ENCODE measurements at places on chromosomes 4 and X.

- no peak for DNase-seq
- H3K27ac ChIP-seq: no peak overlapping the region
- no peaks in the 10 kb centered on the region for H3K36me3 ChIP-seq
- no peaks in the 10 kb centered on the region for H3K4me1 ChIP-seq
- no peaks in the 10 kb centered on the region for H3K27me3 ChIP-seq
Measured at GRCh38 chr4:121564840-121565375, 131.9 kb downstream of the ANXA5 start.

DNA sequence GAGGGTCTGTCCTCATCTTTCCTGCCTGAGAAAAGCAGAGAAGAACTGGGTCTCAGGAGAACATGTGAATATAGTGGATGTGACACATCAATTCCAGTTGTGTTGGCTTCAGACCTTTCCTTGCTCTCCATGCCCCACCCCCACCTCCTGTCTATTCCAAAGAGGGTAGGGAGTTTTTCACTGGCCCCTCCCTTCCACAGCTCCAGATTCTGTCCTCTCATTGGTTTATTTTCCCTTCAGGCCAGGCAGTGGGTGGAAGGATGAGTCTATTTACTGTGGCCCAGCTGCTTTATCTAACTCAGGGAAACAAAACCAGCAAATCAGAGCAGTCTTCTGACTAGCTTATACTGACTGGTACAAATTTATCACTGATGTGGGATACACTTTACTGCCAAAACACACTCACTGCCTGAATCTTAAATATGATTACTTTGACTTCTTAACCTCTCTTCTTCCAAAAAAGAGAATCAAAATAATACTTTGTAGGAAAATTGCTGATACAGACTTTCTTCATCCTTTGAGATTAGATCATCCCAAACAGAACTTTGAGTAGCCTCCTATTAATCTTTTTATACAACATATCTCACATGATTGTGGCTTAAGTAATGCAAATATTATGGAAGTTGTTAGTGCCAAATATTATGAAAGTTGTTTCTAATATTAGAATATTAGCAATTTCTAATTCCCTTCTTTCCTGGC is 221.2 kb downstream of the MID1 start:
- H3K27me3 ChIP-seq: no peaks in the 10 kb centered on the region
- H3K36me3 ChIP-seq: no peaks in the 10 kb centered on the region
- H3K4me3 ChIP-seq: no peak overlapping the region
- no peak overlapping the region for H3K27ac ChIP-seq

GRCh38 chr4:139656614-139657486 is 8.8 kb upstream of the MGST2 start:
- no peaks in the 10 kb centered on the region for H3K27me3 ChIP-seq
- no peak for DNase-seq
- no peaks in the 10 kb centered on the region for H3K36me3 ChIP-seq
- peaks cover 26% of the 10 kb centered on the region for H3K4me1 ChIP-seq

- no peaks in the 10 kb centered on the region for H3K4me1 ChIP-seq
- H3K27me3 ChIP-seq: no peaks in the 10 kb centered on the region
- no peaks in the 10 kb centered on the region for H3K36me3 ChIP-seq
- DNase-seq: no peak
Measured at GRCh38 chr4:171857302-171858012, 44.3 kb downstream of the GALNTL6 start.

- H3K36me3 ChIP-seq: no peaks in the 10 kb centered on the region
- no peak overlapping the region for H3K27ac ChIP-seq
- H3K4me3 ChIP-seq: no peak overlapping the region
- no peaks in the 10 kb centered on the region for H3K27me3 ChIP-seq
- H3K4me1 ChIP-seq: no peaks in the 10 kb centered on the region
Measured at GRCh38 chr4:118390121-118390520, 37.3 kb upstream of the PRSS12 start.

DNA sequence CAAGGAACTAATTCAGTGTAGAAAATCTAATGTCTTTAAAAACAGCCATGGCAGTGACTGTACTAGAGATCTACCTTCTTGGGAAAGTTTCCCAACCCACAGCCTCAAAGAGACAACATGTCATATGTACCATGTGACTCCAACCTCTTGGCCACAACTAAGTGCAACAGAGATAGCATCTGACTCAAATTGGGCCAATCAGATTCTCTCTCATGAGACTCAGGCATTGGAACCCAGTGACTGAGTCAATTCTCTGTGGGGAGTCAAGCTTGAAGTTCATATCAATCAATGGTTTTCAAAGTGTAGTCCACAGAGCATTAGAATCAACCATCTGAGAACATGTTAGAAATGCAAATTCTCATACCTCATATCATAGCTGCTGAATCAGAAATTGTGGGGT is 123.3 kb downstream of the MBNL3 start:
- H3K4me1 ChIP-seq: no peaks in the 10 kb centered on the region
- H3K36me3 ChIP-seq: no peaks in the 10 kb centered on the region
- H3K27me3 ChIP-seq: no peaks in the 10 kb centered on the region
- no peak for DNase-seq
- no peak overlapping the region for H3K27ac ChIP-seq

GRCh38 chrX:108537005-108537404 is 97.4 kb downstream of the COL4A5 start:
- H3K27ac ChIP-seq: no peak overlapping the region
- H3K4me3 ChIP-seq: no peak overlapping the region
- DNase-seq: no peak
- no peaks in the 10 kb centered on the region for H3K27me3 ChIP-seq

DNA sequence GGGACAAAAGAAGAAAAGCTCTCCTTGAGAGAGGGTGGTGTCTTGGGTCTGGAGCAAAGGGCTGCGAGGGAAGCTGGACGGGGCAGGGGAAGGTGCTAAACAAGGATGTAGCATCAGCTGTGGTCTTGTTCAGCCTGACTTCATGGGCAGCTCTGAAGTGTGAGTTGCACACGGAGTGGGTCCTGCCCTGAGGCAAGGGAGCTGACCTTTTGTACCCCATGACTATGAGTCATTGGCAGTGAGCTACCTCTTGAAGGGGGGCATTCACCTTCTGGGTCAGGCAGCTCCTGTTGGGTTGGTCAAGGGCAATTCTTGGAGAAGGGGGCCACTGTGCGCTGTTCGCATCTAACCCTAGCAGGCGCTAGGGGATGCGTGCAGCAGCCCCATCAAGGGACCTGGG is 151.8 kb downstream of the SMIM20 start:
- H3K27ac ChIP-seq: no peak overlapping the region
- H3K4me3 ChIP-seq: no peak overlapping the region
- no peak for DNase-seq
- no peaks in the 10 kb centered on the region for H3K27me3 ChIP-seq

DNA sequence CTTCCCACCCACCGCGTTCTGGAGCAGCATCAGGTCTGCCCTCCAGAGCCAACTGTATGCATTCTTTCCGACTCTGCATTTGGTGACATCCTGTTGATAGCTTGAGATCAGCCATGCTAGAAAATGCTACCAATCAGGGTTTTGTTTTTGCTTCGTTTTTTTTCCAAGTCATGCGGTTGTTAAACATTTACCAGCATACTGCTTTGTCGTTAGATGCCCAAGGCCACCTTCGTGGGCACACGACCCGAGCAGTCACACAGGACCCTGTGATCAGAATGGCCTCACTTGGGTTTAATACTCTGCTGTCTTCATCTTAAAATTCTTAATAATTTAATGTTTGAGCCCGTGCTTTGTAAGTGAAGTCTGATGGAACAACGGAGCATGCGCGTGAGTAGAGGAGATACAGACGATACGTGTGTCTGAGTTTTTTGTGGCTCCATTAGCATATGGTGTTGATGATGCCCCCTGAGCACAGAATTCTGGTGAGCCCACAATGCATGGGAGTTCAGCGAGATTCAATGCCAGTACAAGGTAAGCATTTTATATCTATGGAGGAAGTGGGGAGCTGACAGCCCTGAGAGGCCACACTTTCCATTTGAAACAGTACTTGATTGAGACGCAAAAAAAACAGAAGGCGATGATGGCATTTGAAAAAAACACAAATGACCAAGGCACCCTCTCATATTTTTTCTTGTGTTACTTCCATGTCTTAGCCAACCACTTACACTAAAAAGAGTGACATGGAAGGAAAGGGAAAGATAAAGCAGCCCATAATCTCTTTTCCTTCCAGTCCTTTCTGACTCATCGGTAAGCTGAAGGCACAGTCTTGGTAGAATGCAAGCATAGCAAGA is 323.6 kb downstream of the BCOR start:
- no peaks in the 10 kb centered on the region for H3K27me3 ChIP-seq
- no peak overlapping the region for H3K27ac ChIP-seq
- H3K4me3 ChIP-seq: no peak overlapping the region
- no peak for DNase-seq
- H3K36me3 ChIP-seq: no peaks in the 10 kb centered on the region
- H3K4me1 ChIP-seq: no peaks in the 10 kb centered on the region

GRCh38 chr4:36332023-36332781 is 50.8 kb downstream of the DTHD1 start:
- no peak overlapping the region for H3K27ac ChIP-seq
- DNase-seq: no peak
- no peaks in the 10 kb centered on the region for H3K36me3 ChIP-seq
- H3K4me3 ChIP-seq: no peak overlapping the region
- no peaks in the 10 kb centered on the region for H3K27me3 ChIP-seq

GRCh38 chr4:82891707-82892466 is 934 bp upstream of the SEC31A start:
- no peaks in the 10 kb centered on the region for H3K27me3 ChIP-seq
- peak overlapping the region; percentile 90 for H3K4me3 ChIP-seq
- peaks cover 23% of the 10 kb centered on the region for H3K36me3 ChIP-seq
- no peak for DNase-seq
- H3K4me1 ChIP-seq: peaks cover 46% of the 10 kb centered on the region

- no peak for DNase-seq
- H3K27ac ChIP-seq: peak overlapping the region; percentile 58
- H3K27me3 ChIP-seq: no peaks in the 10 kb centered on the region
- H3K4me3 ChIP-seq: no peak overlapping the region
Measured at GRCh38 chr4:142778430-142778829, 67.7 kb downstream of the INPP4B start.

DNA sequence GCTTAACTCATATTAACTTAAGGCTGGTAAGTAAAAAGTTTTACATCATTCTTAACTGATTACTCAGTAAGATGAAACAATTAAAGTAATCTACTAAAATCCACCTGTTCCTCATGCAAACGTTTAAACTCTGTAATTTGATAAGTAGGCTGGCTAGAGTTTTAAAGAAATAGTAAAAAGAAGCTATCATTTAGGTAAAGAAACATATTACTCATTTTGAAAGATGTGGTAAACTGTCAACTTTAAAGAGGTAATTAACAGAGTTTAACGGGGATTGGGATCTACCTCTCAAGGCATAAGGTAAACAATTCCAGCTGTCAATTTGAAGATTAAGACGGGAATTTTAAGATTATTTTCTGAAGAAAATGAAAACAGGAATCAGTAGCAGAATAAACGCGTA is 9.8 kb downstream of the GNPDA2 start:
- H3K4me1 ChIP-seq: no peaks in the 10 kb centered on the region
- H3K36me3 ChIP-seq: peaks cover 10% of the 10 kb centered on the region
- H3K27me3 ChIP-seq: no peaks in the 10 kb centered on the region
- no peak overlapping the region for H3K4me3 ChIP-seq
- no peak for DNase-seq

DNA sequence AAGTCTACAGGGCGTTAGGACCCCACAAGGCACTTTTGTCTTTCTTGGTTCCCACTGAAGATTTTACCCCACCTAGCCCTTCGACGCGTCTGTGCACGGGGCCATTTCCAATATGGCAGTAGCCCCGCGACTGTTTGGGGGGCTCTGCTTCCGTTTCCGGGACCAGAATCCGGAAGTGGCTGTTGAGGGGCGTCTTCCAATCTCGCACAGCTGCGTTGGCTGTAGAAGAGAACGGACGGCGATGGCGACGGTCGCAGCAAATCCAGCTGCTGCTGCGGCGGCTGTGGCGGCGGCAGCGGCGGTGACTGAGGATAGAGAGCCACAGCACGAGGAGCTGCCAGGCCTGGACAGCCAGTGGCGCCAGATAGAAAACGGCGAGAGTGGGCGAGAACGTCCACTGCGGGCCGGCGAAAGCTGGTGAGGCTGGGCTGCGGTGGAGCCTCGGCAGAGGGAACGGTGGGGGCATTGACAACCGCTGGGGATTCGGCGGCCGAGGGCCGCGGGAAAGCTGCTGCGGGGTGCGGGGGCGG is at the start of gene USP11:
Gene USP11 (plus strand): TSS at position 207 of the 530 bp plus-strand sequence. CDS start 35 bp downstream, at position 242.
- H3K36me3 ChIP-seq: peaks cover 14% of the 10 kb centered on the region
- H3K4me3 ChIP-seq: peak within 1 kb of the TSS; percentile 58
- no peaks in the 10 kb centered on the region for H3K27me3 ChIP-seq
- peak within 1 kb of the TSS; percentile 94 for H3K27ac ChIP-seq

- H3K27me3 ChIP-seq: no peaks in the 10 kb centered on the region
- H3K27ac ChIP-seq: peak overlapping the region; percentile 68
- no peak for DNase-seq
- peaks cover 3% of the 10 kb centered on the region for H3K4me1 ChIP-seq
- H3K4me3 ChIP-seq: peak overlapping the region; percentile 65
Measured at GRCh38 chrX:12978205-12979025, 3.5 kb downstream of the TMSB4X start.

GRCh38 chr4:113837397-113837796 is 75.9 kb upstream of the CAMK2D start:
- H3K27ac ChIP-seq: no peak overlapping the region
- no peaks in the 10 kb centered on the region for H3K36me3 ChIP-seq
- no peak overlapping the region for H3K4me3 ChIP-seq
- no peaks in the 10 kb centered on the region for H3K4me1 ChIP-seq

DNA sequence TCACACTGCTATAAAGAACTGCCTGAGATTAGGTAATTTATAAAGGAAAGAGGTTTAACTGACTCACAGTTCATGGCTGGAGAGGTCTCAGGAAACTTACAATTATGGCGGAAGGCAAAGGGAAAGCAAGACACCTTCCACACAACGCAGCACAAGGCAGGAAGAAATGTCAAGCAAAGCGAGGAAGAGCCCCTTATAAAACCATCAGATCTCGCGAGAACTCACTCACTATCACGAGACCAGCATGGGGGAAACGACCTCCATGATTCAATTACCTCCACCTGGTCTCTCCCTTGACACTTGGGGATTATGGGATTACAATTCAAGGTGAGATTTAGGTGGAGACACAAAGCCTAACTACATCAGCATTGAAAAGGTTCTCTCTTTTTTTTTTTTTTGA is 39.6 kb downstream of the PALLD start:
- no peaks in the 10 kb centered on the region for H3K4me1 ChIP-seq
- no peak overlapping the region for H3K4me3 ChIP-seq
- no peaks in the 10 kb centered on the region for H3K36me3 ChIP-seq
- no peak for DNase-seq

- no peaks in the 10 kb centered on the region for H3K27me3 ChIP-seq
- DNase-seq: no peak
- H3K27ac ChIP-seq: no peak overlapping the region
- no peaks in the 10 kb centered on the region for H3K4me1 ChIP-seq
- no peak overlapping the region for H3K4me3 ChIP-seq
Measured at GRCh38 chr4:66045913-66046312, 375.6 kb upstream of the EPHA5 start.

GRCh38 chr4:93157986-93158385 is 670.6 kb upstream of the ATOH1 start:
- no peak for DNase-seq
- no peaks in the 10 kb centered on the region for H3K36me3 ChIP-seq
- no peaks in the 10 kb centered on the region for H3K27me3 ChIP-seq

- H3K4me1 ChIP-seq: no peaks in the 10 kb centered on the region
- no peak overlapping the region for H3K27ac ChIP-seq
- no peak for DNase-seq
- H3K4me3 ChIP-seq: no peak overlapping the region
- H3K27me3 ChIP-seq: no peaks in the 10 kb centered on the region
Measured at GRCh38 chrX:17323397-17323796, 51.6 kb upstream of the NHS start.

Measured in suprapubic skin (tissue), 4 donors.